ENCODE measurements at places on chromosomes 2 and 18.
A peak's percentile ranks its signal among the peaks of the same experiment; 100 is the strongest.

DNA sequence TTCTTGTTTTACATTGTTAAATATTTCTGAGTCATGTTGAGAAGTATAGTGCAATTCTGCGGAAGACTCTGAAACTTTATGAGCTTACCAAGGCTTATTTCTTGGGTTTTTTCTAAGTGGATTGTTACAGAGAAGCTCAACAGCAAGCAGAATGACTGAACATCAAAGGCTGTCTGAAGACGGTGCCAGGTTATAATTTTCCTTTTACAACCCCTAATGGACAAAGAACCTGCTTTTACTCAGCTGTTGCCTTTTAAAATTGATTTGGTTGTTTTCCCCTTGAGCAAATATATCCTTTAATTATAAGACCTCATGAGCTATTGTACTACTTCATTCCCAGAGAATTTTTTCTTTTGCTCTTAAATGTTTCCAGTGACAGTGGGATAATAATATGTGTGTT is 41.6 kb downstream of the LAMA3 start:
- no peak for DNase-seq

GRCh38 chr2:220696280-220696669 is 875.8 kb downstream of the EPHA4 start:
- DNase-seq = no peak

DNA sequence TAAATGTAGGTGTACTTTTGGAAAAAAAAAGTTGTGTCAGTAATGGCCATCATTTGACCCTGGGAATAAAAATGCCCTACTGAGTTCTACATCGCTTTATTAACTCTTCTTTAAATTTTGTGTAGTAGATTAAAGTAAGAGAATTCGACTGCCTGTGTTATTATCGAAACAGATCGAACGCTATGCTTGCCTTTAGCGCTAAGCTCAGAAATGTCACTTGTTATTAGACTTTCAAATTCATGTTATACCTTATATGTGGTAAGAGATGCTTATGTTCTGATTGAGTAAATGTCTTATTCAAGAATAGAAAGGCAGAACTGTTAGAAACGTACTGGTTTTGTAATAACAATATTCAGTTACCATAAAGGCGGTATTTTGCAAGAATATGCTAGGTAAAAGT is 1.4 kb downstream of the UGP2 start:
- DNase-seq = no peak

DNA sequence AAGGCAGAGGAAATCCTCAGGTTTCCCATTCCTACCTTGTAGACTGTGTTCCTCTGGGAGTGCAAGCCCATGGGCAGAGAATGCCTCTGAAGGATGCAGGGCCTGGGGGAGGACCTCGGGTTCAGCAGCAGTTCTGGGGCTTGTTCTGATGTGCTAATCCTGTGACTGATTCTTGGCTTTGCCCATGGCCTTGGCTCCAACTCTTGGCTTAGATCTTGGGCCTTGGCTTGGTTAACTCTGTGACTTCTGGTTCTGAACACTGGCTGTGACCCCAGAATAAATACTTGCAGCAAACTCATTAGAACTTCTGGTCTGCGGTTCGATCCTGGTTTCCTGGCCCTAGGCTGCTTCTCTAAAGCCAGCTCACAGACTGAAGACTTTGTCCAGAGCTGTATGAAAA is 366.9 kb upstream of the ZEB2 start:
- DNase-seq = no peak

DNA sequence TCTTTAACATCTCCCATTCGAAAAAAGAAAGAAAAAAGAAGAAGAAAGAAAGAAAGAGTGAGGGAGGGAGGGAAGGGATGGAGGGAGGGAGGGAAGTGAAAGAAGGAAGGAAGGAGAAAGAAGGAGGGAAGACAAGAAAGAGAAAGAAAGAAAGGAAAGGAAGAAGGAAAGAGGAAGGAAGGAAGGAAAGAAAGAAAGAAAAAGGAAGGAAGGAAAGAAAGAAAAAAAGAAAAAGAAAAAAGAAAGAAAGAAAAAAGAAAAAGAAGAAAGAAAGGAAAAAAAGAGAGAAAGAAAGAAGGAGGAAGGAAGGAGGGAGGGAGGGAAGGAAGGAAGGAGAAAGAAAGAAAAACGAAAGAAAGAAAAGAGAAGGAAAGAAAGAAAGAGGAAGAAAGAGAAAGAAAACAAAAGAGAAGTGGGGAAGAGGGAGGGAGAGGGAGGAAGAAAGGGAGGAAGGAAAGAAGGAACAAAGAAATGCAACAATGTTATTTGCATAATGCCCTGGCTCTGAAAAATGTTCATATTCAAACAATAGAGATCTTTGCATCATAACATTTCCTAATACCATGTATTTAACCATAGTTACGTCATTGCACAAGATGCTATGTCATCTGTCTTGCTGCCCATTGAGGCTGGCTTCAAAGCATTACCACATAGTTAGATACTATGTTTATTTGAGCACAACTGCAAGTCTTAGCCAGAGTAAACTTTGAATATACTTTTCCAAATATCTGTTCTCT is 550.6 kb downstream of the DSC3 start:
- no peak for DNase-seq

GRCh38 chr2:85889627-85890281 is 964 bp upstream of the ST3GAL5 start:
- DNase-seq = no peak

GRCh38 chr2:54628957-54629356 is 94.5 kb upstream of the EML6 start:
- no peak for DNase-seq

GRCh38 chr2:133344849-133345248 is 223.4 kb downstream of the NCKAP5 start:
- no peak for DNase-seq

DNA sequence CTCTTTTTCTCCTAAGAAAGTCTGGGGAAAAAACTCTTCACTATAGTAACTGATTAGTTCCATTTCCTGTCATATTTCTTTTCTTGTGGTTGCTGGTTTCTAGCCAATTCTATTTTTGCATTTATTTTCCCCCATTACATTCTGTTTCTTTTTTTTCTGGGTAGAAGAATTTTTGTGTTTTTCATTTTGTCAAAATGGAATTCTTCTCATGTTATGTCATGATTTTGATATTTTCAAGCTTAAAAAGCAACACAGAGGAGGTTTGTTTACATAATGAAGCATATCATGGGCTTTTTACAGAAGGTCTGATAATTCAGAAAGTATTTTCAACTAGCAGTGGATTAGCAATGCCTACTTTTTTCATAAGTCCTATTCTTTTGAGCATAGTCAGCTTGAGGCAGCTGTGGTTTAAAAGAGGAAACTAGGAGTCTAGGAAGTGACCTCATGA is 102.0 kb downstream of the MAP2 start:
- no peak for DNase-seq

DNA sequence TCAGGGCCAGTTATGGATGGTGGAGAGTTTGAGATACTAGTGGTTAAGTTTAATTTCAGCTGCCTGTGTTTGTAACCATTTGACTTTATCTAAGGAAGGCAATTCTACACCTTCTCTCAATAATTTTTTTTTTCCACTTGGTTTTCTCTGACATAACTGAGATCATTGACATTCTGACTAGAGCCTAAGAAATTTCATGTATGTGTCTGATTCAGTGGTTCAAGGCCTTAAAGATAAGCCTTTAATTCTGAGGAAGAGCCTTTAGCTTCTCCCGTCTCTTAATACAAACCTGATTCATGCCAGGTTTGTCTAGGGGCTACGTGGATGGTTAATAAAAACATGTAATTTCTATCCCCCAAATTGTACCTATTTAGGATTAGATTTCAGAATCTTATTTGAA is 971.4 kb downstream of the DPP10 start:
- no peak for DNase-seq

GRCh38 chr2:205775097-205775877 is 93.0 kb downstream of the NRP2 start:
- DNase-seq = peak; percentile 23

- DNase-seq = no peak
Measured at GRCh38 chr2:109685453-109685852, 71.3 kb downstream of the SOWAHC start.

DNA sequence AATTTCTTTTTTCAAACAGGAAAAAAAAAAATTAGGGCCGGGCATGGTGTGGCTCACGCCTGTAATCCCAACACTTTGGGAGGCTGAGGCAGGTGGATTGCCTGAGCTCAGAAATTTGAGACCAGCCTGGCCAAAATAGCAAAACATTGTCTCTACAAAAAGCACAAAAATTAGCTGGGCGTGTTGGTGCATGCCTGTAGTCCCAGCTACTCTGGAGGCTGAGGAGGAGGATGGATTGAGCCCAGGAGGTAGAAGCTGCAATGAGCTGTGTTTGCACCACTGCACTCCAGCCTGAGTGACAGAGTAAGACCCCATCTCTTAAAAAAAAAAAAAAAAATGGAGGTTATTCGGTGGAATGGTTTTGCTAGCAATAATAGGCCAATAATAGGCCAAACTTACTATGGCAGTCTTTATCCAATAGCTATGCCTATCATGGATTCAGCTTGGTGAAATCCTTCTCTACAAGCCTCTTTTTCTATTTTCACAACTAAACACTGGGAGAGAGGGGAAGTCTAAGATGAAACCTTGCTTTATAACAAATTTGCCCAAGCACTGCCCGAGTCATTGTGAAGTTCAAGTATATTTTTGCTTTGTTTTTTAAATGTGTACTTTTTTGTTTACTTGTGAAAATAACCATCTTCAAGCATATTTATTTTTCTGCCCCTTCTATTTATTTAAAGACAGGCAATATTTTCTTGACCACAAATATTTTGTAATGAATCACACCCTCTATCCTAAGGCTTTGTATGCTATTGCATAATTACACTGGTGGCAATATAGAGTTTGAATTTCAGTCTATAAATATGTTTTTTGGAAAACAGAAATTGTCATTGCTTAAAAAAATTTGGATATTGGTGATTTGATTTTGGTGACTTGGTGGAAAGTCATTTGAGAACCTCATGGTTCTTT is 20.0 kb upstream of the KYNU start:
- DNase-seq = no peak

DNA sequence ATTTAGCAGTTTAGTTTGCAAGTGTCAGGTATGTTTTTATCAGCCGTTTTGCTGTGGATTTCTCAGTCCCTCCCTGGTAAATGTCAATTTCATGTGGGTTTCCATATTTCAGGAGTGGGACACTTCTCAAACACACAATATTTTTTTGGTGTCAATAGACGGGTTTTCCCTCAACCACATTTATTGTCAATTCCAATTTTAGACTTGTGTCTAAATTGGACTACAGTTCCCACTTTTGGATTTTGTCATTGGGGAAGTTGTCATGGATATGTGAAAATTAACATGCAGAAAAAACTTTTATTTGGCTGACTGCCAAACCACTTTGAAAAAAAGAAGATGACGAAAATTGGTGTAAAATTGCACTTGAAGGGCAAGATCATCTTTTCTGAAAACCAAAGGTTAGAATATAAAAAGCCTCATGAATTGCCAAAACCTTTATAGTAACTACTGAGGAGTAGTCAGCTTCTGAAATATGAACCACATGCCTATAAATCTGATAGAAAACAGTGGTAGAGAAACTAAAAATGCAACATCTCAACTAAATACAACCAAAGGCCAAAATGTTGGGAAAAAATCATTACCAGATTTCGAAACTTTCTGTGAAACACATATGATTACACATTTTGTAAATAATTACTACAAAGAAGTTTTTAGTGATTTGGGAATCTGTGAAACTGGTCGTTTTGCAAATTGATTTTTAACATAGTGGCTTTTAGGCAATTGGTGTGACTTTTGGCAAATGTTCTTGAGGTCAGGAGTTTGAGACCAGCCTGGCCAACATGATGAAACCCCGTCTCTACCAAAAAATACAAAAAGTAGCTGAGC is 106.4 kb downstream of the BCL2L11 start:
- DNase-seq = no peak

DNA sequence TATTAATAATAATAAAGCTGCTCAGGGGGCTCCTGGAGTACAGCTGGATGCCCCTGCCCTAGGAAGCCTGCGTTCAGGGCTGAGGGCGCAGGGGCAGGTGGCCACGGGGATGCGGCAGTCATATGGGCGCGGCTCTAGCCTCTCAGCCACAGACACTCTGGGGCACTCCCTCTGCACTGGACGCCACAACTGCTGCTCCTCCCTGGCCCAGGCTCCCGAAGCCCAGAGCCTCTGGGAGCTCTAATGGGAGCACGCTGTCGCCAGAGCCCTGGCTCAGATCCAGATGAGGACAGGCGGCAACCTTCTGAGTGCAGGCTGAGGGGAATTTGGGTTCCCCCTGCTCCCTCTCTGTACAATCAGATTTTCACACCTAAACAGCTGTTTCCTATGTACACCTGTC is 93.6 kb downstream of the MTCL1 start:
- DNase-seq = no peak

GRCh38 chr2:219277703-219278654 is 1.2 kb upstream of the DNAJB2 start:
- DNase-seq = peak; percentile 88

DNA sequence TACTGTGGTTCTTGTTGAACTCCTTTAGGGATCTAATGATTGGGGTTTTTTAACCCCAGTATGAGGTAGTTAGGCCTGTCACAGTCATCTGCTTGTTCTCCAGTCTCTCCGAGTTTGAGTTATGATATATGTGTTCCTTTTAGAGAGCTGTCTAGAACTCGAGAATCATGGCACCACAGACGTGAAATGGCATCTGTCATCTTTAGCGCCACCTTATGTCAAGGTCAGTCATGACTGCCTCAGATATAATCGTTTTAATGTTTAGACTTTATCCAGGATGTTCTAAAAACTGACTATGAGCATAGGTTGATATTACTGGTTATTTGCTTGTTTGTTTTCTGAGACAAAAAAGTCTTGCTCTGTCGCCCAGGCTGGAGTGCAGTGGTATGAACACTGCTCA is 112.2 kb downstream of the CEP192 start:
- no peak for DNase-seq

DNA sequence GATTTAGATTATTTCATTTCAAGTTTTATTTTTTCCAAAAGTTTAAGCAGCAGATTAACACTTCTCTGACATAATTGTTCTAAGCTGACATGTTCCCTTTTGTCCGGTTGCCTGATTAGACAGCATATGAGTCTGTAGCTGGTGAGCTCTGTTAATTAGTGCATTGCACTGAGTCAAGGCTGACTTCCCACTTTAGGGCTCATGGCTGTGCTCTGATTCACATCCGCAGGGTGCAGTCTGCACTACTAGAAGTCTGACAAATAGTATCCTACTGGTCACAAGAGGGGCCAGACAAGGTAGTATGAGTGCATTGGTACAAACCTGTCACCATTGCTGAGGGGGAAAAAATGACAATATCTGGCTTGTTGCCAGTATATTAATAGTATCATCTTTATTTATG is 443.9 kb upstream of the ZNF804A start:
- no peak for DNase-seq

All from posterior cingulate gyrus (tissue), 11 donors.